Activated CD4-positive, alpha-beta T cell treated with anti-CD3 and anti-CD28 coated beads for 1 hour (primary cell): ENCODE measurements at places on chromosomes 3 and 15.

GRCh38 chr3:112508261-112508660 lies 9.0 kb upstream of the BTLA start:
- no peak for DNase-seq

- no peak for DNase-seq
Observed at GRCh38 chr15:41917767-41918430, 24.0 kb upstream of the SPTBN5 start.

- no peak for DNase-seq
Observed at GRCh38 chr3:115254492-115255196, 107.6 kb upstream of the ZBTB20 start.

- DNase-seq, result no peak
Observed at GRCh38 chr3:123028233-123028828, 768 bp upstream of the SEMA5B start.

GRCh38 chr3:70857916-70858315 lies 545.5 kb upstream of the MDFIC2 start:
- no peak for DNase-seq

- no peak for DNase-seq
Observed at GRCh38 chr3:20739814-20740213, 553.8 kb upstream of the SGO1 start.

DNA sequence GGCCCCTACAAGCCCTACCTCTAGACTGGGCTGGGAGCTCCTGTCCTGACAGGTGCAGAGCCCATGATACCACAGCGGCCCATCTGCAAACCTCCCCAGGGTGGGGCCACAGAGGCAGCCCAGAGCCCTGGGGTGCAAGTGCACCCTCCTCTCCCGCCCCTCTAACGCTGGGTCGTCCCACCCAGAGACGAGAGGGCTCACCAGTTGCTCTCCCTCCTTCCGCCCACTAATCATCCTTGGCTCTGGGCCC lies 742 bp downstream of the TNK2 start:
- DNase-seq, result peak; percentile 55

DNA sequence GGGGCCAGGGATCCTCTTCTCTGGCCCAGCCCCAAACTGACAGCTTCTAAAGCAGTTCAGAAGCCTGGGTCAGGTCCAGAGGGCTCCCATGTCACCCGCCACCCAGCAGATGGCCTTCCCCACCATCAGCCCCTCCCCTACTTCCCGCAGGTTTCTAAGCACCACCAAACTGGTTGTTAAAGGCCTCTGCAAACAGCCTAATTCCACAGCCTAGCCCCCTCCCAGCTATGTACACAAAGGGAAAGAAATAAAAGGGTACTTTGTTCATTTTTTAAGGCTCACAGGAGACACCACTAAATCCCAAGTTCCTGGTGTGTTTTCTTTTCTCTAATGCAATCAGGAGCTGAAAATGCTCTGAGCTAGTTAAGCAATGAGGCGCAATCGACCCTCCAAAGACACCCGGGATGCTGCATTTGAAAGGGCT lies 30.6 kb downstream of the PLCH1 start:
- DNase-seq, result no peak

DNA sequence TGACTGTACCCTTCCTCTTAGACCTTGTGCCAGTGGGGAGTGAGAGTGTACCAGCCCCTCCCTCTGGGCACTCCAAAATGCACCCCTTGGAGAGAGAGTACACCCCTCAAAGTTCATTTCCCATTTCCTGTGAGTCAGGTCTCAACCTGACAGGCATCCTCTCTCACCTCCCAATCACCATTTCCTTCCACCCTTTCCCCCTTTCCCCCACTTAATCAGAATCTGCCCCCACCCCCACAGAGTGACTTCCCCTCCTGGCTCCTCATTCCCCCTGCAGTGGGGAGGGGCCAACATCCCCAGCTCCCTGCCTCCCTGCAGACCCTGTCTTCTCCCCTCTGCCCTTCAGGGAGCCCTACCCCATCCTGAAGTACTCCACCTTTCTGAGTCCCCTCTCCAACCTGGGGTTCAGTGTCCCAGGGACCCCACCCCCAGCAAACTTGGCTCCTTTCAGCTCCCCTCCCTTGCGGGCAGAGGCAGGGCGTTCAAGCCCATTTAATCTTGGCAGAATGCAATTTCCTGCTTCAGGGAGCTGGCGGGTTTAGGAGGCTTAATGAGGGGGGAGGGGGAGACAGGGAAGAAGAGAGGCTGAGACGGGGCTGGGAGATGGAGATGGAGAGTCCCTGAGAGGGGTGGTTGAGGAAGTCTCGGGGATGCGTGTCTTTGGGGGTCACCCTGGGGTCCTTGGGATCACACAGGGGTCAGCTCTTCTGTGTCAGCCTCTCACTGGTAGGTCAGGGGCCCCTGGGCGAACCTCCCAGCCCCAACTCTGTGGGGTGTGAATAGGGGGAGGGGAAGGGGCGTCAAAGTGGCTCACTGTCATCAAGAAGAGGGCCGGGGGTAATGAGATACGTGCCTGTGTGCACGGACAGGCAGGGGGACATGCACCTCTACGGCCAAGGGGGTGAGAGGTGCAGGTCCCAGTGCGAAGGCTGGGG lies 16.6 kb upstream of the SEMA3F start:
- no peak for DNase-seq

GRCh38 chr3:25449857-25450256 lies 21.8 kb downstream of the RARB start:
- DNase-seq, result no peak

- DNase-seq, result no peak
Observed at GRCh38 chr3:53691349-53691748, 154.9 kb downstream of the CHDH start.

DNA sequence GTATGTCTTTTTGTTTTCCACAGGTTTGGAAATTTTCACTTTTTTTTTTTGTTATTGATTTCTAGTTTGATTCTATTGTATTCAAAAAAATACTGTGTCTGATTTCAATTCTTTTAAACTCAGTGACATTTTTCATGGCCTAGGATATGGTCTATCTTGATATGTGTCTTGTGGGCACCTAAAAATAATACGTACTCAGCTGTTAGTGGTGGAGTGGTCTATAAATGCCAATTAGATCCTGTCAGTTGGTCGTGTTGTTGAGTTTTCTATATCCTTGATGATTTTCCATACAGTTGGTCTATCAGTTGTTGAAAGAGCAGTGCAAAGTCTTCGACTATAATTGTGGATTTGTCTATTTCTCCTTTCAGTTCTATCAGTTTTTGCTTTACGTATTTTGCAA lies 61.7 kb downstream of the LSM3 start:
- DNase-seq, result no peak

- DNase-seq, result no peak
Observed at GRCh38 chr15:46213551-46213950, 578.7 kb downstream of the SQOR start.

GRCh38 chr3:155741101-155741500 lies 3.8 kb downstream of the PLCH1 start:
- DNase-seq, result no peak

GRCh38 chr15:43210172-43210745 lies 10.6 kb downstream of the EPB42 start:
- DNase-seq, result no peak

DNA sequence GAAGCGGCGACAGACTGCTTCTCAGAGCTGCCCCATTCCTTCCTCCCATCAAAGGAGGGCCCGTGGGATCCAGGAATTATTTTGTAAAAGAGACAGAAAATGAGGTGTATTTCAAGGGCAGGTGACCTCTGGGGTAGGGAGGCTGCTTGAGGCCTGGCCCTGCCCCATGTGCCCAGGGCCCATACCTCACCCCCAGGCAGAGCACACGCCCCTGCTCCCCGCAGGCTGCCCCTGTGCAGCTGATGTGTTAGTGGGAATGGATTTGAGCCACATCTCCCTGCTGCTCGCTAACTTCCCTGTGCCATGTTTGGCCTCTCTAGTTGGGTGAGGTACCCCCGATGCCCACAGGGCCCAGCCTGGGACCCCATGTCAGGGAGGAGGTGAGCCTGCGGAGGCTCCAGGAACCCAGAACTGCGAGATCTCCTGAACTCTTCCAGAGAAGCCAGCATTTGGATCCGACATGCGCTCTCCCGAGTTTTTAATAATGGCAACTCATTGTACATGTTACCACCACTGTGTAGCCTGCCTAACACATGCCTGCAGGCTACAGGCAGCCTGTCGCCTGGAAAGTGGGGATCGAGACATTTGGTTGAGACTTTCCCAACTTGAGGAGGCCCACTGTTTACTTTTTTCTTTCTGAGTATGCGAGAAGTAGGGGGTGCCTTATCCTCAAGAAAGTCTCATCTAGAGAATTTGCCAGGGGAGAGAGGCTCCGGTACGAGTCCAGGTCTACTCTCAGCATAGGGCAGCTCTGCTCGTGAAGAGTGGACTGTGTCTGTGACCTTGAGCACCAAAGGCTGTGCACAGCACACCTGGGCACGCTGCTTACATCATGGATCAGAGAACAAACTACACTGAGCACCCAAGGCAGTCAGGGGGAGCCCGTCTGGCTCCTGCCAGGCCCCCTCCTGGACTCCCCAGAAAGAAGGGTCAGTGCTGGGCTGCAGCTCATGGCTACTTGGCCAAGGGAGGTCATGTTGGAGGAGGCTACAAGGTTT lies 36.1 kb downstream of the PCSK6 start:
- DNase-seq, result no peak

GRCh38 chr3:106624154-106624553 lies 753.1 kb upstream of the CCDC54 start:
- no peak for DNase-seq

DNA sequence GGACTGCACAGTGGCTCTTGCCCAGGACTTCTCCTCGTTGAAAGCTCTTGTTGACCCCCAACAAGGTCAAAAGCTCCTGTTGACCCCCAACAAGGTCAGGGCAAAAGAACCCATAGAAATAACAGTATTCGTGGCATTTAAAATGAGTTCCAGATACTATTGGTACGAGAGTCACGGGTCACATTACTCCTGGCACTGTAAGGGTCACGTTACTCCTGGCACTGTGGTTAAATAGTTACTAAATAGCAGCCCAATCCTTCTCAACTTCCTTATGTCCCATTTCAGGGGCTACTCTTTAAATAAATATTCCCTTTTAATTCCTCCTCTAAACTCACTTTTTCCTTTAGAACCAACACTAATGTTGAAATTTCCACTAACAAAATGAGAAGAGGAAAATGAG lies 18.2 kb upstream of the ADCY5 start:
- DNase-seq, result no peak

- DNase-seq, result no peak
Observed at GRCh38 chr3:45508483-45509037, 86.0 kb upstream of the LIMD1 start.

DNA sequence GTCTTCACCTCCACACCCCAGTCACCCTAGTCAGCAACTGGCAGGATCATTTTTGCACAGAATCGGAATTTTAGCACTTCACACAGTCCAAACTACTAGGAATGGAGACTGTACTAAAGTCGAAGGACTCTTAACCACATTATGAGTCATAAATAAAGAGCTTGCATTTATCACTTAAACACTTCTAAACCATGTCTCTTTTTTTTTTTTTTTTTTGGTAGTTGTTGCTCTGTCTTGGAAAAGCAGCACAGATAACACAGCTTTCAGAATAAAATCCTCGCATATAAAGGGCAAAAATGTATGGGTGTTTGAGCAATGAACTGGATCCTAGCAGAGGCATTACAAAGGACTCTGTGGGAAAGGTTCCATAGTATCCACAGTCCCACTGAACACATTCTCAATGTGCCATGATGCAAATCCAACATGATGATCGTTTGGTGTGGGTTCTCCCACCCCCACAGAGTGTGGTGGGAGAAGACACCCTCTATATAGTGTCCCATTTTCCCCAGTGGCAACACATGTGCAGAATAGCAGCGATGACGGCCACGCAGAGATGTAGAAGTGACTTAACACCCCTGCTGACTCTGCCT lies 47.1 kb downstream of the FOXP1 start:
- no peak for DNase-seq

DNA sequence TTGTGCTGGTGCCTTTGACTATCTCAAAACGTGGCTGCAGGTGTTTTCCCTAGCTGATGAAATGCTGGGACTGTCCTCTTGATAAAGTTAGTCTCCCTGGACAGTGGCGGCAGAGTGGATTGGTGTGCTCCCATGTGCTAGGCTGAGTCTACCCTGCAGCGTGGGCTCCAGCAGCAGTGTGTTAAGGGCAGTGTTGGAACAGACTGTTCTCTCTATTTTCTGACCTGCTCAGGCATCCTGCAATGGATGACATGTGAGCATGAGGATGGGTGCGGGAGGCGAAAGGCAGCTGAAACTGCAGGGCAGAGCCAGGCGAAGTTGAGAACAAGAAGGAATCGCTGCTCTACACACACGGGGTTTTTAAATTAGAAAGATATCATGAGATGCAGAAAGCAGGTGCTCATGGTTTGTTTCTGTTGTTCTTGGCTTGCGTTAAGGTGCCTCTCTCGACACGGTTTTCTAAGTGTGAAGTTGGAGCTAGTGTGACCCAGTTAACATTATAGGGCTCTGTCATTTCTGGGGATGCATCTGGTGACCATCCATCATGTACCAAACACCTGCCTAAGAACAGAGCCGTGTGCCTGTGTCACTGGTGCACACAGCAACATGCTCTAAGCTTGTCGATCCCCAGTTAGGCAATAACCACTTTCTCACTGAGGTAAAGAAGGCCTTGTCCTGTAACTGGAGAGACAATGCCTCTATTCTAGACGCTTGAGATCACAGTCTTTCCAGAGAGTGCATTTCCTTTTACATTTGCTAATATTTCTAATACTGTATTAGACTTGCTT lies 44.3 kb downstream of the SLCO3A1 start:
- DNase-seq, result no peak

DNA sequence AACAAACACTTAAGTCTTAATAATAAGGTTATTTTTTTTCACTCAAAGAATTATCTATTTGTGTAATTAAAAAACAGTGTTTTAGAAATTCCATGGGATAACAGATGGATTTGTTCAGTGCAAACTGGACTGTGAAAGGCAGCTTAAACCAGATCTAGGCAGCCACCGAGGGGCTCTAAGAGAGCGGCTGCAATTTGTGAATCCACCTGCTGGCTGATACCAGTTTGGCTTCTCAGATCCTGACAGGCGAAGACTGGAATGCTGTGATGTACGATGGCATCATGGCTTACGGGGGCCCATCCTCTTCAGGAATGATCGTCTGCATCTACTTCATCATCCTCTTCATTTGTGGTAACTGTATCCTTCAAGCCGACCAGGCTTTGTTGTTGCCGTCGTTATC lies 119.6 kb downstream of the CHDH start:
- no peak for DNase-seq

- DNase-seq, result no peak
Observed at GRCh38 chr3:117355566-117355965, 646.0 kb downstream of the TUSC7 start.

DNA sequence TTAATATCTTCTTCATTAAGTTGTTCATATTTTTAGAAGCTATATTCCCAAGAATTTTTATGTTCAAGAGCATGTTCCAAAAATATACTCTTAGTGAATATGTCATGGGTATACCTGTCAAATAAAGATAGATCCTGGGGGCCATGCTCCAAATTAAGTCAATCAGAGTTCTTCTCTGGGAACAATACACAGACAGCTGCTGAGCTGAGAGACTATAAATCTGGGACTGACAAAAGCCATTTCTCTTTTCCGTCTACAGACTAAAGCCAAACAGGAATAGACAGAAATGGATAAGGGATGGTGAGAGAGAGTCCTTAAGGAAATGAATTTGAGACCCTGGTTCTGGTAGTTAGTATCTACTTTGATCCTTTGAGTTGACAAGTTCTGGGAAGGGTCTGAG lies 465.1 kb upstream of the RASGRP1 start:
- DNase-seq, result no peak
